ENCODE measurements at places on chromosomes 6 and 20.

DNA sequence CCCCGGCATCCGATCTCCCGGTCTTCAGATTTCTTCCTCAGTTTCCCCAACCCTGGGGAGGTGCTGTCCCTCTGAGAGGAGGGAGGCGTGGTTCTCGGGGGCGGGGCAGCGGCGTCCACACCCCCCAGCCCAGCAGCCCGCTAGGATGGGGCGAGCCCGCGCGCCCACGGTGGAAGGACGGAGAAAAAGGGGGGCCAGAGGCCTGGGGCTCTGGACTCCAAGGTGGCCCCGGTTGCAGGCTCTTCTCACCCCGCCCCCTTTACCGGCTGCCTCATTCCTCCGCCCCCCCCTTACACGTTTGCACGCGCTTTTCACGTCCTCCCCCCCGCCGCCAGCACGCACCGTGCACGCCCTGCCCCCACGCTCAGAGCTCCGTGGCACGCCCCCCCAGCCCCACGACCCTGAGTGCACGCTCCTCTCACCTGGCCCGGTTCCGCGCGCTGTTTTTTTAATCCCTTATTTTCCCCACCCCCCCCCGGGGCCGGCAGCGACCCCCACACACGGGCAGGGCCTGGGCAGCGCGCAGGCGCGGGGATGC is 402 bp downstream of the ZBTB12 start:
- DNase-seq, result peak; percentile 55

DNA sequence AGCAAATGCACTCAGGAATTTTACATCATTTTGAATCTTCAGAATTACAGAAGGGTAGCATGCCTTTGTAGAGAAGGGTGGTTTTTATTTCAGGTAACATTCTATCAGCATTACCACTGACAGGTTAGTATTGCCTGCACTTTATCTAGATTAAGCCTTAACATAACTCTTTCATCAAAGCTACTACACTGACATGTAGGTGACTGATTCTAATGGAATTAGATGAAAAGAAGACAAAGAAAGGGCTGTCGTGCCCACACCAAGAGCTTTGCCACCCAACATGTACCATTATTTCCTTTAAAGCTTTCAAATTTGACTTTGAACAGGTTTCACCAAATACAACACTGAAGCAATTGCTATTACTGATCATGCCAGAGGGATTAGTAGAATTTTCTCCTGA is 551.9 kb downstream of the EYS start:
- no peak for DNase-seq

- DNase-seq, result no peak
Measured at GRCh38 chr6:42197555-42198362, 3.0 kb upstream of the GUCA1B start.

- no peak for DNase-seq
Measured at GRCh38 chr20:43985608-43986316, 71.1 kb downstream of the TOX2 start.

DNA sequence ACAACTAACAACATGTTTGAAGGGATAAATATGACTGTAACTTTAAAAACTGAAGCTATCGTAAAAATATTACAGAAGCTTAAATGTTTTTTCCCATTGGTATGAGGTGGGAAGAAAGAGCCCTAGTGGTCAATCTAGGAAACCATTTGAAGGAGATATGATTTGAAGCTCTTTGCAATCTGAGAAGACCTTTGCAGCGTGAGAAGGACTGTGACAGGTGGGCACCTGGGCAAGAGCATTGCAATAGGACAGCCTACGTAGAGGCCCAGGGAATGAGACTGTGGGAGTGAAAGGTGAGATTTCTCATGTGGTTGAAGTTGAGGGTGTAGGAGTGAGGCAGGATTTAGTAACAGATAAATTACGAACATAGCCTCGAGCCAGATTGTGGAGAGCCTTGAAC is 108.0 kb upstream of the PDE7B start:
- no peak for DNase-seq

GRCh38 chr6:156559162-156559690 is 218.0 kb upstream of the ARID1B start:
- DNase-seq, result no peak

DNA sequence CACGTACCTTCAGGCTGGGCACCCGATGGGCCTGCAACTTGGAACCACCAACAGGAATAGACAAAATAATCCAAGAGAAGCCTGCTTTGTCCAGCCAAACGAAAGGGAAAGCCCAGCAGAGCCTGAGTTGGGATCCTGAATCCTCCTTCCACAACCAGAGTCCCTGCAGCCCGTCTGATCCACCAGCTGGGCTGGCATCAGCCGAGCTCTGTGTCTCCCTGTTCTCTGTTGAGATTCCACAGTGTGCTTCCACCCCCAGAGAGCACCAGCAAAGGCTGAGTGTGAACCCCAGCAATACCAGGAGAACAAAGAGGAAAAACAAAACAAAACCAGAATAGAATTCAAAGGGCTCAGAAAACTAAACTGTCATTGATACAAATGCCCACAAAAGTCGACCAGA is 104.2 kb upstream of the PRND start:
- DNase-seq, result no peak

GRCh38 chr6:4781967-4782575 is 5.9 kb downstream of the CDYL start:
- no peak for DNase-seq

- no peak for DNase-seq
Measured at GRCh38 chr20:1880529-1881239, 14.5 kb upstream of the SIRPA start.

DNA sequence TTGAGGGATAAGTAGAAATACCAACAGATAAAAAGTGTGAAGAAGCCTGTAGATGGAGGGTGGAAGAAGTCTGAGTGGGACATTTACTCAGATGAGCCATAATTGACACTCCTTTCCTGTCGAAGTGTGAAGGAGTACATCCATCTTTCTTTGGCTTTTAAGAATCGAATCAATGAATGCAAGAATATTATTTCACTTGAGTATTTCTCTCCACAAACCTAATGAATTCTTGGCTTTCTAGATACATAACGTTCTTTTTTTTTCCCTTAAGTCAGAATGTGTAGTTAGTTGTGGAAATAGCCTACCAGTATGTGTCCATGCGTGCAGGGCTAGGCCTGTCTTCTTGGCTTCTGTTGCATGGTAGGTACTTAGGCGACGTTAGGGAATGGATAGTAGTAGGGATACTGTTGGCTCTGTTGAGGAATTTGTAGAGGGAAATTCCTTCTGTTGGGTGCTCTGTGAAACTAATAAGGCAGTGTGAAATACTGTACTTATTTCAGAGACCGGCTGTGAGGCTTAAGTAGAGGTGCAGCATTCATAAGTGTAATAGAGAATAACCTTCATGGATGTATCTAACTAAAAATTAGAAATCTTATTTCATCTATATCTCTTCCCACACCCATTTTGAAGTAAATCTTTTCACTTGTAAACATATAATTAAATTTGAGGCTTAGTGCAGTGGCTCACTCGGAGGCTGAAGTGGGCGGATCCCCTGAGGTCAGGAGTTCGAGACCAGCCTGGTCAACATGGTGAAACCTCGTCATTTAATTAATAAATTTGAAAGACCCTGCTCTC is 1.5 kb downstream of the RPS18 start:
- no peak for DNase-seq

Data from activated effector memory CD4-positive, alpha-beta T cell treated with Interleukin-2 at 50 U/mL for 16 hours (primary cell).